Effector memory CD4-positive, alpha-beta T cell (primary cell): ENCODE measurements at places on chromosomes 16 and 17.
A peak's percentile ranks its signal among the peaks of the same experiment; 100 is the strongest.

GRCh38 chr16:67190448-67191399, 788 bp upstream of the EXOC3L1 start:
- no peak for DNase-seq

GRCh38 chr16:2816751-2817339, at the start of gene PRSS21:
TSS of gene PRSS21 (plus strand) at chr16:2817237. CDS start at chr16:2817269, 32 bp downstream.
- DNase-seq = no peak

- no peak for DNase-seq
Observed at GRCh38 chr17:55677446-55677845, 45.2 kb downstream of the TMEM100 start.

GRCh38 chr16:51868631-51869030, 678.3 kb downstream of the TOX3 start:
- no peak for DNase-seq

DNA sequence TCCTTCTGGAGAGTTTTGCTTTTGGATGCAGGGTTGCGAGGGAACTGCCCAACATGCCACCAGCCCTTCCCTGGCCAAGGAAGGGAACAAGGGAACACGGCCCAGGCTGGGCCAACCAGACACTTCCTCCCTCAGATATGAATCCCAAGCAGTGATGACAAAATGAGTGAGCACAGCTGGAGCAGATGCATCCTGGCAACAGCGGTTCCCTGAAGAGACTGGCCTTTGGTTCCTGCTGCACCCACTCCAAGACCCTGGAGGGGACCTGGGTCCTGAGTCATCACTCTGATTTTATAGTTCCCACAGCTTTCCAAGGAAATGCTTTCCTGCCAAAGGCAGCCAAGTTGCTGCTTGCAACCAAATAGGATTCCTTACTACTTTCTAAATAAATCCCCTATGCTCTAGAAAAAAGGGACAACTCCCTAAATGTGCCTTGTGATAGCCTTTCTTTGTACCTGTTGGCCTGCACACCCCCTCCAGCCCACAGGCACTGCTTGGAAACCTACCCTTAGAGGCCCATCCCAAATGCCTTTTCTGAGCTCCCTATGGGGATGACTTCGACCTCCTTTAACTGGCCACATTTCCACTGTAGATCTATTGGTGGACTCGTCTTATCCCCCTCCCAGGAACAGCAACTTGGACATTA, 5.3 kb downstream of the ST3GAL2 start:
- DNase-seq = no peak

DNA sequence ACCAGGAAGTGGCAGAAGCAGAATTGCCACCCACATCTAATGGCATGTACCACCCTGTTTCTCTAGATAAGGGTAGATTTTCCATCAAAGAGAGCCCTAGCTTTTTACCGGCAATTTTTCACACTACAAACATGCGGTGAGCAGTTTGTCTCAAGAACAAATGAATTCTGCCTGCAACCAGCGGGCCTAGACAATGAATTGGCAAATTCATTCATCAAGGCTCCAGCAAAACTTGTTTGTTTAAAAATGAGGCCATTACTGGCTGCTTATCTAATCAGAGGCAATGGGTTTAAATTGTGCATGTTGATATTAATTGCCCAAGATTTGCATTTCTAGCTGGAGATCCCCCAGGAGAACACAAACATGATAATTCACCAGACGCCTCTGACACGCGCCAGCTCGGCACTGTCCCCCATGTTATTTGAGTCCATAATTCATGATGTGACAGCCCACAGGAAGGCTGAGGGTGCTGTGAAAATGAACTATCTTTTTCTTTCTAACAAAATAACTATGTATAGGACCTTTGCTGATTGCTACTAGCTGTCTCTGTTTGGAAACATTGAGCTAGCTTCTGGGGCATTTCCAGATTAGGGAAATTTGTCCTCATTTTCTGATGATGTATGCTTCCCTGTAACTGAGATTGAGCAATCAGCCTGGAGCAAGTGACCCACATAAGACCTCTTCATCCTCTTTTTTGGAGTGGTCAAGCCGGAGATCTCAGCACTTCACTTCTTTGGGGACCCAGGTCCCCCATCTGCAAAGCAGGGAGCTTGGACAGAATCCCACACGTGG, 80.8 kb downstream of the CNGB1 start:
- no peak for DNase-seq

DNA sequence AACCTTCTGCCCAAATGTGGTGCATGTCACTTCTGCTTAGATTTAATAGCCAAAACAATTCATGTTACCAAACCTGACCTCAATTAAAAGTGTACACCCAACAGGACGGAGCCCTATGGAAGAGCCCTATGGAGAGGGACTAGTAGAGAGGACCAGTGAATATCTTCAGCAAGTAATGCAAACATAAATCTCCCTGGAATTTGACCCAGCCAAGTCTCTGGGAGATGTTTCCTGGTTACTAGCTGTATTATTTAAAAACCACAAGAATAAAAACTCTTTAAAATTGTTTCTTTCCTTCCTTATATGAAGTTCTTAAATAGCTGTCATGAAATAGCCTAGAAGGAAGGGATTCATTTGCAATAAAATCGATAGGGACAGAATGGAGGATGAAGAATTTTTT, 255.8 kb downstream of the CDH11 start:
- DNase-seq = no peak

GRCh38 chr17:8488491-8488890, 52.8 kb downstream of the NDEL1 start:
- DNase-seq = no peak

- DNase-seq = no peak
Observed at GRCh38 chr17:28325211-28325610, 6.2 kb downstream of the TMEM97 start.

DNA sequence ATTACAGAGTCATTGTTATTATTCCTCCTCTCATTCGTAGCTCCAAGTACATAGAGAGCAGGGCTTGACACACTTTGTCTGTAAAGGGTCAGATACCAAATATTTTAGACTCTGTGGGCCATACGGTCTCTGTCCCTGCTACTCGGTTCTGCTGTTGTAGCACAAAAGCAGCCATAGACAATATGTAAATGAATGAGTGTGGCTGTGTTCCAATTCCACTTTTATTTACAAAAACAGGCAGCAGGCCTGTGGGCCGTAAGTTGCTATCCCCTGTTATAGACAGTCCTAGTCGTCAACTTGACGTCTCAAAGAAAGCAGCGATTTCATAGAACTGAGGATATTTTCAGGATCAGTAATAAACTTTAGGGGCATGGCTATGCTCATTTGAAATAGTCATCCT, 161.6 kb downstream of the MSI2 start:
- DNase-seq = no peak

- DNase-seq = peak; percentile 10
Observed at GRCh38 chr16:71895679-71896365, 491 bp downstream of the IST1 start.

GRCh38 chr16:83059237-83059636, 432.5 kb downstream of the CDH13 start:
- no peak for DNase-seq

- DNase-seq = no peak
Observed at GRCh38 chr17:13462146-13462545, 139.6 kb downstream of the HS3ST3A1 start.

- no peak for DNase-seq
Observed at GRCh38 chr16:57432989-57433388, 14.2 kb downstream of the CIAPIN1 start.

- peak; percentile 22 for DNase-seq
Observed at GRCh38 chr17:55295411-55296170, 30.8 kb downstream of the HLF start.

GRCh38 chr17:2795441-2796163, 636 bp upstream of the RAP1GAP2 start:
- DNase-seq = no peak

DNA sequence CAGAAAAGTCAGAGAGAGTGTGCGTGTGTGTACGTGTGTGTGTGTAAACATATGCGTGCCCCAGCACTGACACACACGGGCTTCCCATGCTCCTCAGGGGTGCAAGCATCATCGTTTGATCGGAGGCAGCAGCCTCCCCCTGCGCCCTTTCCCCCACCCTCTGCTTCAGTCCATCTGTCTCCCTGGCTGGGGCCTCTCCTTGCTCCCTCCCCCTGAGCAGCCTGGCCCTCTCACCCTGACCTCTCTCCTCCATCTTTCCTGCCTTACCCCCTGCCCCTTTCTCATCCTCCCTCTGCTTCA, 4.4 kb downstream of the STX1B start:
- DNase-seq = no peak
